Stimulated activated CD8-positive, alpha-beta memory T cell treated with anti-CD3 and anti-CD28 coated beads, Interleukin-15, amount 100 ng/mL, for 24 hours (primary cell): ENCODE measurements at places on chromosomes 16 and 17.
A peak's percentile ranks its signal among the peaks of the same experiment; 100 is the strongest.

- no peak for DNase-seq
These were observed 89.3 kb downstream of the ZFHX3 start for GRCh38 chr16:72958522-72959076.

DNA sequence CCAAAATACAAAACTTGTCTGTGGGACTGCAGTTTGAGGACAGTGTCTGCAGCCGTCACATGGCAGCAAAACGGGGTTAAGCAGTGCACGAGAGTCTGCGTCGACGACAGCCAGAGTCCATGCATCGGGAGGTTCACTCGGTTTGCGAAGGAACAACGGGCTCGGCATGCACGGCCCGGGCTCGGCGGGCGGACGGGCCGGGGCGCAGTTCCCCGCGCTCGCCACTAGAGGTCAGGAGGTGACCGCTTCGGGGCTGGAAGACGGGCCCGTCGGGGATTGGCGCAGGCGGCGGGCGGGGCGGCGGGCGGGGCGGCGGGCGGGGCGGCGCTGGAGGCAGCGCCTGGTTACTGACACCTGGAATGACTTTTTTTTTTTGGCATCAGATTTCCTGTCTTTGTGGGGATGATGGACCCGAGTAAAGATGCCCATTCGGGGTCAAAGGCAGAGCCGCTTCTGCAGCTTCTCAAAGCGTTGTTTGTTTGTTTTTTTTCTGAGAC, 6.5 kb downstream of the SCGB1C2 start:
- DNase-seq = peak; percentile 87

DNA sequence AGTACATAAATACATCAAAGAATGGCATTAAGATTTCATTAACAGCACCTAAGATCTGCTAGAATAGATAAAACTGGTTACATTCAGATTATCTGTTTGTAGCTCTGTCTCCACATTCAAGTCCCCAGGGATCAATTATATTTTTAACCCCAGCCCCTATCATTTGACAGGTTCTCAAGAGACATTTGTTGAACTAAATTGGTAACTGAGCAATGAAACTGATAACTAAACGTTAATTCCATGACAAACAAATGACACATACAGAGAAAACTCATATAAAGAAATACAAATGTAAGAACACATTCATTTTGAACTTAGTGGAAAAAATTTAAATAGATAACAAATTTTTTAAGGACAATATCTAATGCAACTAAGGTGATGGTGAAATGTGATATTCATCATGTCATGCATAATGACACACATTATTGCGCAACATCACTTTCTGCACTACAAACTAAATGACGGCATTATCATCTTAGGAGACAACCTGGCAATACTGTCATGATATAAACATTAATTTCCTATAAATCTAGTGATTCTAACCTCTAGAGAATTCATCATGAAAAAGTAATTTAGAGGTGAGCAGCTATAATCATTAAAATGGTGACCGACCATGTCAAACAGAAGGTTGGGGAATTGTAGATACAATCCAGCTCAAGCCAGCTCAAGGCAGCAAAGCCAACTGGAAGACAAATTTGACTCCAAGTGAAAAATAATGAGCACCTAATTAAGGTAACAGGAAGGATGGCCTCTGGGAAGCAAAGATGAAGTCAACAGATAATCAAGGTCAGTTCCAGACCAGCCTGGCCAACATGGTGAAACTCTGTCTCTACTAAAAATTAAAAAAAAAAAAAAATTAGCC, 9.5 kb downstream of the ARHGAP17 start:
- DNase-seq = no peak

- DNase-seq = no peak
These were observed 271.6 kb upstream of the TNRC6C start for GRCh38 chr17:77686903-77687302.

GRCh38 chr17:35870906-35871819, 2.5 kb upstream of the HEATR9 start:
- no peak for DNase-seq

- DNase-seq = no peak
These were observed 53.1 kb downstream of the MRC2 start for GRCh38 chr17:62680541-62681052.

DNA sequence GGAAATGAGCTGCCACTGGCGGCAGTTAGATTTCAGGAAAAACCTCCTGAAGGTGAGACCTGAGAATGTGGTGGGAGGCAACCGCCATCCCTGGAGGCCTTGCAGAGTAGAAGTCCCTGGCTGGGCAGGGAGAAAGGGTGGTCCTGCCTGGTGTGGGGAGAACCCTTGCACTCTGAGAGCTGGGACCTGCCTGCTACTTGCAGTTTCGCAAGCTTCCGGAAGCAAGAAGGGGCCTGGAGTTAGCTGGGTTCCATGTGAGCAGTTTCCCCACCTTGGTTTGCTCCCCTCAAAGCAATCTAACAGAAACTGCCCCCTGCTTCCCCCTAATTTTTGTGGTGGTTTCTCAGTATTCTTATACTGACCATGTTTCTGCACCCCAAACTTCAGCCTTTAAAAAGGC, 6.5 kb downstream of the ZNF629 start:
- DNase-seq = no peak

GRCh38 chr17:72077326-72077960, 43.4 kb upstream of the SOX9 start:
- DNase-seq = no peak

GRCh38 chr16:19098173-19098572, 15.6 kb upstream of the ITPRIPL2 start:
- no peak for DNase-seq

DNA sequence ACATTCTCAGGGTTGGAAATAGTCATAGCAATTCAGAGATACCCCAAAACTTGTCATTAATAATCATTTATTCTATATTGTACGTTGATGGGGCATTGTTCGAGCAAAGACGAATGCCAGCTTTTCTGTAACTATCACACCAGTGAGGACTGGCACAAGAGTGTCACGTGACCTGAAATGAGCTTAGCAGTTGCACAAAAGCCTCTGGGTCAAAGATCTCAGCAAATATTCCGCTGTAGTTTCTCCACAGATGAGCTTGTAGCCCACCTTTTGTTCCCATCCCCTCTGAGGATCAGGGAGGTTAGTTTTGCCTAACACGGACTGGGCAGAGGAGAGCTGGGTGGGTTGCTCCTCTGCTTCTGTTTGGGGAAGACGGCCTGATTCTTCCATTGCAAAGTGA, 18.2 kb downstream of the IRX3 start:
- DNase-seq = no peak

DNA sequence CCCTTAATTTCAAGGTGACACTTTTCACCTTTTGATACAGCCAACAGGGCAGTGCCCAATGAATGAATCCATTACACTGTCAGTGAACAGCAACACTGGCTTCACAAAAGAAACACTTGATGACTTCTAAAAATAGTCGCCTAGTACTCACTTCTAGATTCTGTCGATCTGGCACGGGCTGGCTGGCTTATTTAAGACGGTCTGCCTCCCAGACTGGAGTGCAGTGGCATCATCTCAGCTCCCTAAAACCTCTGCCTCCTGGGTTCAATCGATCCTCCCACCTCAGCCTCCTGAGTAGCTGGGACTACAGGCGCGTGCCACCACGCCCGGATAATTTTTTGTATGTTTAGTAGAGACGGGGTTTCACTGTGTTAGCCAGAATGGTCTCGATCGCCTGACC, 1.9 kb downstream of the NDUFAB1 start:
- DNase-seq = no peak

DNA sequence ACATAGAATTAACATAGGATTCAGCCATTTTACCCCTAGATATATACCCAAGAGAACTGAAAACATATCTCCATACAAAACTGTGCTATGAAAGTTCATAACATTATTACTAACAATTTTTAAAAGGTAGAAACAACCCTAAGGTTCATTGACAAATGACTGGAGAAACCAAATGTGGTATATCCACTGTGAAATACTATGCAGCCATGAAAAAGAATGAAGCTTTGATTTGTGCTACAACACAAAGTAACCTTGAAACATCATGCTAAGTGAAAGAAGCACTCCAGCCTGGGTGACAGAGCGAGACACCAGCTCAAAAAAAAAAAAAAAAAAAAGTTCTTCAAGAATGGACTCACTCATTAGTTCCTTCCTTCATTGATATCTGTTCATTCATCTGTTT, 580 bp downstream of the CD300LD start:
- DNase-seq = no peak

- DNase-seq = no peak
These were observed 6.1 kb downstream of the DOK4 start for GRCh38 chr16:57479976-57480753.

- no peak for DNase-seq
These were observed 19.8 kb downstream of the MPG start for GRCh38 chr16:97822-98221.

- DNase-seq = no peak
These were observed 1.2 kb downstream of the JPT1 start for GRCh38 chr17:75152922-75153779.

DNA sequence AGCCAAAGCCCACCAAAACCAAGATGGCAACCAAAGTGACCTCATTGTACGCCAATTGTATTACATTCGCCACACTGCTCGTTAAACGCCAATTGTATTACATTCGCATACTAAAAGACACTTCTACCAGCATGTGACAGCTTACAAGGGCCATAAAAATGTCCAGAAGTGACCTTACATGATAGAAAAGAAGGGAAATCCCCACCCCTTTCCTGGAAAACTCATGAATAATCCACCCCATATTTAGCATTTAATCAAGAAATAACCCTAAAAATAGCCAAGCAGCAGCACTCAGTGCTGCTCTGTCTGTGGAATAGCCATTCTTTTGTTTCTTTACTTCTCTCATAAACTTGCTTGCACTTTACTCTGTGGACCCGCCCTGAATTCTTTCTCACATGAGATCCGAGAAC, 25.7 kb downstream of the PSMD7 start:
- no peak for DNase-seq

- DNase-seq = no peak
These were observed 321.1 kb downstream of the C16orf95 start for GRCh38 chr16:86996081-86996480.

DNA sequence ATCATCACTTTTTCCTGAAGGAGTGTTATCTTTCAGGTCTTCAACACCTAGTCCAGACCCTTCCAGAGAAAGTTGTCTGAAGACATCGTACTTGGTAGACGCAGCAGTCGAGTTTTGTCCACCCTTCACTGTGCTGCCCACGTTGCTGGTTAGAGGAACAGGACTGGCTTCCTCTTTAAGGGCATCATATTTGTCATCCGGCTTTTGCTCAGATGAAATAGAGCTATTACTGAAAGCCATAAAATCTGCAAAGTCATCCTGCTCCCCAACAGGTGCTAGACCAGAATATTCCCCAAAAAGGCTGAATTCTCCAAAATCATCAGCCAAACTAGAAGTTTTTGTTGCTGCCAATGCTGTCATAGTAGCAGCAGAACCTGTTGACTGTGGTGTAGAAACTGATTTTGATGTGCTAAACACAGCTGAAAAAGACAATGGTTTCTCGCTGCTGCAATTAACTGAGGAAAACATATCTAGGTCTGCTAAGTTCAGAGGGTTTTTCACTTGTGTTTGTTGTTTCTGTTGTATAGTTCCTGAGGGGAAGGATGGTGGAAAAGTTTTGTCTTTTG, 55.7 kb downstream of the SYNRG start:
- DNase-seq = no peak

GRCh38 chr16:80174416-80174815, 366.4 kb upstream of the DYNLRB2 start:
- DNase-seq = no peak

- DNase-seq = no peak
These were observed 4.0 kb downstream of the KIFC3 start for GRCh38 chr16:57798267-57798810.

DNA sequence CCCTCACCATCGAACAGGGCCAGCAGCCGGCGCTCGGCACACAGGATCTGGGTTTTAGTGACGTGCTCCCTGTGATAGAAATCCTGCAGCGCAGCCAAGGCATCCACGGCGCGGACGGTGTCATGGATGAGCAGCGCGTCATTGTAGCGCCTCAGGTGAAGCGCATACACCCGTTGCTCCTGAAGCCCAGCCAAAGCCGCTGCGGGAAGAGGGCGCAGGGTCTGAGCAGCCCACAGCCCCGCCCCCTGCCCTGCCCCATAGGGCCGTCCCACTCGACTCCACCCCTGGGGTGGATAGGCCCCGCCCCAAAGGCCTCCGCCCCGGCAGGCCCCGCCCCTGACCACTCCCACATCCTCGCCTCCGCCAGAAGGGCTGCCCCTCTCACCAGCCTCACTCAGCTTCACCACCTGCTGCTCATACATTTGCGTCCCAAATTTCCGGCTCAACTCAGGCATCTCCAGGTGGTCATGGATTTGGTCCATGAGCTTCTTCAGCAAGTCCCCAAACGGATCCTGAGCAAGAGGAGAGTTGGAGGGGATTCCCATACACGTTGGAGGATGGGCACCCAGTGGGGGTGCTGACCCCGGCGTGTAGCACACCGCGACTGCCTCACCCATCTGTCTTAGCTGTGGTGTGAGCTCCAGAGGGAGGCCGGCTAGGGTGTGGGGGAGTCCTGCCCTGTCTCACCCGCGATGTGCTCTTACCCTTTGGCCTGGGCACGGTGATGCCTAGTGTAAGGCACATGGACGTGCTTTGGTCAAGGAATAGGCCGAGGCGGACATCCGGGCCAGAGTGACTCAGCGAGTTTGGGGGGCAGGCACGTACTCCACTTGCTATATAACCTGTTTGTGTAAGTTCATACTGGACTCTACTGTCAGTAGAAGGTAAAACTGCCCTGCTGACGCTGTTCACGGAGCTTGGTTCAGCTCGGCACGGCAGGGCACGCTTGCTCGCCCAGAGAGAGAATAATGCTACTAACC, 4.6 kb downstream of the DHX58 start:
- peak; percentile 89 for DNase-seq

DNA sequence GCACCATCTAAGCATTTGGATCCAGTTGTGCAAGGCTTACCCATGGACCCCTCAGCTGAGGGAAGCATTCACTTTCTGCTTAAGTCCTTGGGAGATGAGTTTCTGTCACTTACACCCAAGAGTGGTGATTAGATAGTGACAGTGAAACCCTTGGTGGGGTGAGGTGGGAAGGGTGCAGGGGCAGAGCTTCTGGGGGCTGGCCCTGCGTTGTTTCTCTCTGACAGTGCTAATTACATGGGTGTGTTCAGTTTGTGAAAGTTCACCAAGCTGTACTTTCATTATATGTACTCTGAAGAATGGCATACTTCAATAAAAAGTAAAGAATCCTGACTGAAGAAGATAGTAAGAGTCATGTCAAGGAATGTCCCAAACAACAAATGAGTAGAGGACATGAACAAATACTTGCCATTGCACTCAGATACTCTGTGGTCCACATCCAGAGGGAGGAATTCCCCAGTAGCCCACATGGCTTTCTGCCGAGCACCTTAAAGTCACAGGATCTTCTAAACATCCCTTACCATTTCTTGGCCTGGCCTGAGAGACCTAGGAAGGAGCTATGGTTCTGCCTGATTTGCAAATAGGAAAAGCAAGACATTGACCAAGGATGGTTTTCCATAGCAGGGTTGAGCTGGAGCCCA, 8.4 kb downstream of the CHST6 start:
- DNase-seq = no peak

GRCh38 chr17:46061435-46061834, 62.4 kb downstream of the STH start:
- DNase-seq = no peak
